CD4-positive, alpha-beta memory T cell (primary cell): ENCODE measurements at places on chromosomes 2 and 18. TPM values are rescaled to one million over a fixed set of nuclear protein-coding genes. Genes with fewer than 3 reads are reported as not detected.
A peak's percentile ranks its signal among the peaks of the same experiment; 100 is the strongest.

The LHCGR gene
- total RNA-seq, result not detected

DNA sequence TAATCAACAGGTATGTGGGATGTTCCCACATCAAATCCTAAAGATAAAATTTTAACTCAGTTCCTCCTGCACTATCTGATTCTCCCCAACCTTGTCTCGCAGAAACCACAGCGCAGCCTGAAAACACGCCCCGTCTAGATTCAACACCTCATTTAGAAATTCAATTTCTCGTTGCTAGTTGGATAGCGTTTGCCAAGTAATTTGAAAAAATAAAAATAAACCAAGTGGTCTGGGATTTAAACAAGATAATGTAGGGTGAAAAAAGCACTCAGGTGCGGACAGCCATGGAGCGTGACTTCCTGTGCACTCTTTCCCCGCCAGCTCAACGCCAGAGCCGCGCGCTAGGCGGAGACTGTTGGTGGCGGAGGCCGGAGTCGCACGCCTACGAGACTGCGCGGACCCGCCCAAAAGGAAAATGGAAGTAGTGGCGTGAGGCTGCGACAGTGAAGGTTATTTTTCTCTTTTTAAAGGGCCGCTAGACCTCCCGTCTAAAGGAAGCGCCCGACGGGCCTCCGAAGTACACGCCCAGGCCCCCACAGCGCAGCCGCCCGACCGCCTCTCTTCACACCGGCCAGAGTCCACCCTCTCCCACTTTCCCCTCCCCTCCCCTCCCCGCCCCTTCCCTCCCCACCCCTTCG, 615 bp upstream of the CCNT2 start:
- DNase-seq, result peak; percentile 92

DNA sequence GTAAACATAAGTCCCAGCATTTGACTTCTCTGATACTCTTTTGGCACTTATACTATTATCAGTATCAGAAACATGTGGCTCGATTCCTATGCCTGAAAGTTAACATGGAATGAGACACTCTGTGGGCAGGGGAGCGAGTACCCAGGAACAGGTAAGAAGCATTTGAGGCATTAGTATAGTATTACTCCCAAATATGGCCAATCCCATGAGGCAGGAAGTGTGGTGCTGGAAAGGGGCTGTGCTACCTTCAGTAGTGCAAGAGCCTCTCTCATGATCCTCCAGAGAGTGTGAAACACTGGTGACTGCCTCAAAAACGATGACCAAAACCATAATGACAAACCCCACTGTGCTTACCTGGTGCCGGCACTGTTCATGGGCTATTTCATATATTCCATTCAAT, 415.1 kb downstream of the SOX11 start:
- no peak for DNase-seq

GRCh38 chr2:23293731-23294130, 91.2 kb upstream of the KLHL29 start:
- DNase-seq, result no peak

DNA sequence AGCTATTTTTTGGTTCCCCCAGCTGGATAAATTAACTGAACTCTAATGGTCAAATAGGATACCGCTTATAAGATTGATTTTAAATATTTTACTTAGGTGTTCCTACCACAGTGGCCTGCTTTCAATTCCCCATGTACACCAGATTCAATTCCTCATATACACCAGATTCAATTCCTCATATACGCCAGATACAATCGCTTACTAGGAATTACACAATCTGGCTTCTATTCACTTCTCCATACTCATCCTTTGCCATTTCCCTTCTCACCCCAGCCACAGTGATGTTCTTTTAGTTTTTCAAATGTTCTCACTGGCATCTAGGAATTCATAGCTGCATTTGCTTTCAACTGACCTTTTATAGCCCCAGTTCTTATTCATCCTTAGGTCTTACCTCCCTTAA, 66.5 kb downstream of the SLC40A1 start:
- DNase-seq, result no peak

GRCh38 chr18:50193796-50194630, 934 bp downstream of the MYO5B start:
- DNase-seq, result no peak
